ENCODE measurements at places on chromosomes 16 and 17.

- DNase-seq, result no peak
Measured at GRCh38 chr16:35506018-35506897, 2046.8 kb downstream of the TP53TG3F start.

DNA sequence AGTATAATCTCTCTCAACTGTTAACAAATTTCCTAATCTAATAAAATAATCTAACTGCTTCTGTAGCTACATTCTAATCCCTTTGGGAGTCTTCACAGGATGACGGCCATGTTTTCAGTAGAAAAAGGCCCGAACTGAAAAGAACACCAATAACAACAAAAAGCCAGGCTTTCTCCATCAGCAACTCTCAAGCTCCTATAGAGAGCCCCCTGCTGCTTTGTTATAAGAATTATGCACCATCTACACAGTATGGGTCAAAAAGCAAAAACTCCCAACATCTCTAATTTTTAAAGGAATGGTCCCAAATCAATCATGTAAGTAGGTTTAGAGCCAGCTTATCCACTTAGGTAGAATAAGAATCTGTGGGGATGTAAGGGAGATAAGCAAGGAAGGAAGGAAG lies 163.6 kb upstream of the C17orf78 start:
- no peak for DNase-seq

GRCh38 chr16:66402166-66402565 lies 24.9 kb upstream of the BEAN1 start:
- DNase-seq, result no peak

DNA sequence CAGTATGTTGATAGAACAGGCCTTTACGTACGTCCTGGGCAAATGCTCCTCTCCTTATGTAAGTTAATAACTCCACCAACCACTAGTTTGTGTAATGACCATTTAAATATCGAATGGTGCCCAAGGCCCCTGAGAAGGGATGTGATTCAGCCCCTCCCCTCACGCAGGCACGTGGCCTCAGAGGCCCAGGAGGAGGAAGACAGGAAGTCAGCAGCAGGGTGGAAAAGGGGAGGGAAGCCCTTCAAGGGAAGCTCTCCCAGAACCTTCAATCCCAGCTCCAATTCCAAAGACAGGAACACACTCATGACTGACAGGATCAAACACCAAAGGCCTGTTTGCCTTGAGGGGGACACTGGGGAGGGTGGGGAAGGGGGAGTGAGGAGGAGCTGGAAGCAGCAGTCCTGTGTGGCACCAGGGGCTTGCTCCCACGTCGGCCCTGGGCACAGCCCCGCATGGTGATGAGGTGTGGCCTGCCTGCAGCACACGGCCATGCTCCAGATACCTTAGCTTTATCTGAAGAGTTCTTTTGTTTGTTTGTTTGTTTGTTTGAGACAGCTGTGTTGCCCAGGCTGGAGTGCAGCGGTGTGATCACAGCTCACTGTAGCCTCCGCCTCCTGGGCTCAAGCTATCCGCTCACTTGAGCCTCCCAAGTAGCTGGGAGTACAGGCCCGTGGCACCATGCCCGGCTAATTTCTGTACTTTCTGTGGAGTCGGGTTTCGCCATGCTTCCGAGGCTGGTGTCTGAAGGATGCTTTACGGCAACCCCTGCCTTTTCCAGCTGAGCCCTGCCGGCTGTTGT lies 105.0 kb downstream of the ZNF778 start:
- DNase-seq, result no peak

- no peak for DNase-seq
Measured at GRCh38 chr17:79214459-79214858, 139.8 kb downstream of the ENGASE start.

DNA sequence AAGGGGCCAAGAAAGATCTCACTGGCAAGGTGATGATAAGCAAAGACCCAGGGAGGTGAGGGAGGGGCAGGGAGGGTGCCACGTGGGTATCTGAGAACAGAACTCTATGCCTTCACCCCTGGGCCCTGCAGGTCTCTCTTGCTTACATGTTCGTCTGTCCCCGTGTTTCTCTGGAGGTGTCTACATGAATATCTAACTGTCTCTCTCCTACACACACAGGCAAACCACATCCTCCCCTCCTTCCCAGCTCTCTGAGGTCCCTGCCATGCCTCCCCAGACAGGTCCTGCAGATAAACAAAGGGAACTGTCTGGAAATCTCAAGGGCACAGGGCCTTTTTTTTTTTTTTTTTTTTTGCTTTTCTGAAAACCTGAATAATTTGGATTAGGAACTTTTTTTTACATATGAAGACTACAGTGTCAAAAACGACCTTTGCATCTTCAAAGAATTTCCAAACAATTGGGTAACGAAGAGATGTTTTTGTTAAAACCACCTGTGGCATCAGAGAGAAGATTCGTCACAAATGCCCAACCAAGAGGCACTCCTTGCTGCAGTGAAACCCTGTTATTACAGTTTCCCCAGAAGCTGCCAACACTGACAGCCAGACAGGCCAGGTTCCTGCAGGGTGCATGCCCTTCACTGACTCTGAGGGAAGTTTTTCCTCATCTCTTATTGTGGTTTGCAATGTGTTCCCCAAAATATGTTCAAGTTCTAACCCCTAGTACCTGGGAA lies 17.8 kb downstream of the PLLP start:
- no peak for DNase-seq

GRCh38 chr16:87930456-87930855 lies 5.9 kb downstream of the CA5A start:
- no peak for DNase-seq

GRCh38 chr17:64736804-64737492 lies 74.8 kb upstream of the SMURF2 start:
- peak; percentile 2 for DNase-seq

GRCh38 chr17:7296189-7296861 lies 1.9 kb upstream of the YBX2 start:
- DNase-seq, result no peak

DNA sequence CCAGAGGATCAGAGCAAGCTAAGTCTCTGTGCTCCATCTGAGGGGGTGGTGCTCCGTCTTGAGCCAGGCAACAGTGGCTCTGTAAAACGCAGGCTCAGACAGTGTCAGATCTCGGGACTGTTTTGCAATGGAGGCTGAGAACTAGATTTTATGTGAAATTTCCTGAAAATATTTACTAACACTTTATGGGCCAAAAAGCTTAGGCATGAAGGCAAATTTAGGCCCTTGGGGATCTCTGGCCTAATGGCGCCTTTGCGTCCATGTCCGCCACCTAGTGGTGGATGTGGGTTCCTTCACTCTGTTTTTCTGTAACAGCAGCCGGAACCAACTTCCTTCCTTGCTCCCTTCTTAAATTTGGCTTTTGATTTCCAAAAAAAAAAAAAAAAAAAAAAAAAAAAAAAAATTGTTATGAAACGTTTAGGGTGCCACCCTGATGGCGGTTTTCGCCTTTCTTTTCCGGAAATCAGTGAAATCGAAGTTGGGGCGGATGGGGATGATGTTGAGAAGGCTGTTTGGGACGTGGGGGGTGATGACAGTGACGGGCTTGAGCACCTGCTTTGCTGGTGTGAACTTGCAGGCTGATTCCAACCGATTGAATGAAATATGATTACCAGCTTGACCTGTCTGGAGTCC lies 14.0 kb upstream of the ELAC2 start:
- no peak for DNase-seq

DNA sequence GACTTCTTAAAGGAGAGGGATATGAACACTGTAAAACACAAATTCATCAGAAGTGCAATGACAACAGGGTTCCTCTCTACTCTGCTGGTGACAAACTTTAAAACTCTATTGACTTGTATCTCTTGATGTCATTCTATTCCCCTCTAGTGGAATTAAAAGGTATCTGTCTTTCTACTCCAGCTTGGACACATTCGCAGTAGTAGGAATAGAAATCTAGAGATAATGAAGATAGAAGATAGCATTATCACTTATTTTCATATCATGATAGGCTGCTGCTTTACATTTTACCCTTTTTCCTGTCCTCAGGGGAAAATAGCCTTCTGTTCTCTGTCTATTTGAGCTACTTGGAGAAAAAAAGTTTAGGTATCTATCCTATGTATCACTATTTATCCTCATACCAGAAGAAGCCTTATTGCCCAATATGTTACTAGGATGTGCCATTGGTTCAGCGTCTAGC lies 209.6 kb upstream of the CACNG5 start:
- DNase-seq, result no peak

GRCh38 chr17:77494664-77495435 lies 354.1 kb downstream of the SEC14L1 start:
- peak; percentile 42 for DNase-seq

DNA sequence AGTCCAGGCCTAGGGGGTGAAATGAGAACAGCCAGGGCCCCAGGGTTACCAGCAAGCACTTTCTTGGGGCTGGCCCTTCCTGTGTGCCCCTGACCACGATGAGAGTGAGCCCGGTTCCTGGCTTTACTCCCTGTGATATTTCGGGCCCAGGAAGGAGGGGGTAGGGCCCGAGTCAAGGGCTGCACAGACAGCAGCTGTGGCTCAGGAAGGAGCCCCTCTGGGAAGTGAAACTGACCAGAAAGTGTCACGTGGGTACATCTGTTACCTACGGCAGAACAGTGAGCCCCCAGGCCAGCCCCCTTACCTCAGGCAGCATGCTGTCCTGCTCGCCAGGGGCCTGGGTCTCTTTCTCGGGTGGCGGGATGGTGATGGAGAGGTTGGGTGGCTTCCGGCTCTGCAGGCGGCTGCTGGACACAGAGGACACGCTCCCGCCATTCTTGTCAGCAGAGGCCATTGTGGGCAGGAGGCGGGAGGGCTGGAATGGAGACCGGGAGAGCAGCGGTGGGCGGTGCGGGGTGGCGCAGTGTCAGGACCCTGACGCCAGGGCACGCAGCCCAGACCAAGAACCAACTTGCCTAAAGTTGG lies 13.8 kb downstream of the AANAT start:
- no peak for DNase-seq

GRCh38 chr17:51088287-51088686 lies 32.4 kb downstream of the SPAG9 start:
- DNase-seq, result no peak

DNA sequence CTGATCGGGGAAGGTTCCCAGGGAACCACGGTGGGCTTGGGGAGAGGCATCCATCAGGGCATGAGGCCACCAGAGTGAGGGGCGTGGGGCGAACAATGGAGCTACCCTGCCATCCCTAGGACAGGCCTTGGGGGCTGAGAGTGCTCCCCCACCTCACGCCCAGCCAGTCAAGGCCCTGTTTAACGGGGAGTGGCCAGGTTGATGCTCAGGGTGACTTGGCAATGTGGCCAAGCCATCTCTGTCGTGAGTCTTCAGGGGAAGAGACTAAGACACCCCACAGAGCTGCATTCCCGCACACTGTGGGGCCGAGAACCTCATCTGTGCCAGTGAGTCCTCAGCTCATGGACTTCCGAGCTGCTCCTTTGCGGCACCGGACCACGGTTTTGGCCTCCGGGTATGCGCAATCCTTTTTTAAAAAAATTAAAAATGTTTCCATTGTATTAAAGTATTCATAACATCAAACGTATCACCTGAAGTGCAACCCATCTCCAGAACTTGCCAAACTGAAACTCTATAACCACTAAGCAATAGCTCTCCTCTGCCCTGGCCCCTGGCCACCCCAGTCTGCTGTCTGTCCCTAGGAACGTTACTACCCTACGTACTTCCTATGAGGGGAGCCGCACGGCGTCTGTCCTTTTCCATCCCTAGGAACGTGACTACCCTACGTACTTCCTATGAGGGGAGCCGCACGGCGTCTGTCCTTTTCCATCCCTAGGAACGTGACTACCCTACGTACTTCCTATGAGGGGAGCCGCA lies 71.8 kb upstream of the DOC2B start:
- DNase-seq, result no peak

DNA sequence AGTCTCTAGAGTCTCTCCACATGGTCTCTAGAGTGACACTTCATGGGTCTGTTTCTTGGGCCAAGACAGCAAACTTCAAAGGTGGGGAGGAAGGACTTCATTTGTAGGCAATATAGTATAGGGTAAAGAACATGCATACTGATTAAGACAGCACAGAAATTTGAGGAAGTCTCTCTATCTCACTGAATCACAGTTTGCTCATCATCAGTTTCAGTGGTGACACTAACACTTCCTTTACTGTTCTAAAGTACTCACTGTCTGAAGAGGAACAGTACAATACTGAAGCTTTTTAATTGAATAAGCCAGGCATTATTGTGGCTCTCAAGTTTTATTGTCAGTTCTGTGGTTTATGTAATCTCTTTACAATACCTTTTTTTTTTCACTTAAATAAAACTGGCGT lies 656.4 kb upstream of the CDH8 start:
- DNase-seq, result no peak

DNA sequence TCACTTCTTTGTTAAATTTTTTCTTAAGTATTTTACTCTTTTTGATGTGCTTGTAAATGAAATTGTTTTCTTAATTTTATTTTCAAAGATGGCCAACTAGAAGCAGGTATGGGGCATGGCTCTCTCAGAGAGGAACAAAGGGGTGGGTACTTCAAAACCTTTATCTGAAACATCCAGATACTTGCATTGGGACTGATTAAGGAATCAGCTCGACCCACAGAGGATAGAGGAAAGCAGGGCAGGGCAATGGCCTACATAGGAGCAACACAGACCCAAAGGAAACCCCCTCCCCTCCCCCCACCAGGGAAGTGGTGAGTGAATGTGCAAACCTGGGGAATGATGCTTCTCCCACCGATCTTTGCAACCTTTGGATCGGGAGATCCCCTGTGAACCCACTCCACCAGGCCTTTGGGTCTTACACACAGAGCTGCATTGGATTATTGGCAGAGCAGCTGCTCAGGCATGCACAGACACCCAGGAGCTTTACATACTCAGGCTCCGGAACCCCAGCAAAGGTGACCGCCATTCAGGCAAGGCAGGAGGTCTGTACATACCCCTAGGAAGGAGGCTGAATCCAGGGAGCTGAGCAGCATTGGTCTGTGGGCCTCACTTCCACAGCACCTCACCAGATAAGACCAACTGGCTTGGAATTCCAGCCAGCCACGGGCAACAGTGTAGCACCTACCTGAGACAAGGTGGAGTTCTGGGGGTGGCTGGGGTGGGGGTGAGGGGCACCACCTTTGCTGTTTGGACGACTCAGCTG lies 3.0 kb upstream of the CCR7 start:
- DNase-seq, result no peak

DNA sequence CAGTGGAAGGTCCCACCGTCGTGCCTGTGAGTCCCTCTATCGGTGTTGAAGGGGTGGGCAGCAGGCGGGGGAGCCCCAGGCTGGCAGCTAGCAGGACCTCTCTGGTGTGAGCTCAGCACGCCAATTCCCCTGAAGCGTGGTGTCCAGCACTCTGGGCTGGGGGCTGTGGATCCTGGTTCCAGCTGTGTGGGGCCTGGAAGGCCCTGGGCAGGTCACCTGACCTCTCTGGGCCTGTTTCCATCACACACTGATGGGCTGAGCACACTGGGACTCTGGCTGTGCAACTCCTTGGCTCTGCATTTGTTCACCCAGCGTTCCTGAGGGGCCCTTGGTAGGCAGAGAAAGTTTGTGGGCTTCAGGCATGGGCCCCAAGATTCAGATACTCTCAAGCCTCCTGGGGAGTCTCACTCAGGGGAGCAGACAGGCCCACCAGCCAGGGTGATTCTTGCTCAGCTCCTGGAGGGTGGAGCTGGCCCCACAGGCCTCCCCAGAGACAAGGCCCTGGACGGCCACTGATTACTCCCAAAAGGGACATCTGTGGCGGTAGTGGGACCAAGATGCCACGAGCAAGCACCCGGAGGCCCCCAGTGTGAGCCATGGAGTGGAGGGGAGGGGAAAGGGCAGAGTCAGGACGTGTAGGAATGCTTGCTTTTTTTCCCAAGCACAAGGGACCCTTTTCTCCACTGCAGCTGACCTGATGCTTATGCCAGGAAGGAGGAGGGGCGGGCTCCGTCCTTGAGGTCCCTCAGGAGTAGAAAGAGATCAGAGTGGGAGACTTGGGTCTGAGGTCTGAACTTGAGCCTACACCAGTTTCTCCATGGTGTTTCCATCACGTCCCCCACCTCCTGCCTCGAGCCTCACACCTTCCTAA lies 8.5 kb downstream of the SCGB1C2 start:
- DNase-seq, result no peak

GRCh38 chr17:30956764-30957374 lies 14.0 kb upstream of the RNF135 start:
- no peak for DNase-seq

Data from stimulated activated CD4-positive, alpha-beta T cell treated with anti-CD3 and anti-CD28 coated beads, Interleukin-1b, Interleukin-23, amount 100 ng/mL, for 1 hour (primary cell).